ENCODE measurements at places on chromosomes 5 and 9. TPM values are rescaled to one million over a fixed set of nuclear protein-coding genes. Genes with fewer than 3 reads are reported as not detected.

GRCh38 chr5:32273821-32274220, 38.9 kb downstream of the MTMR12 start:
- no peak for DNase-seq

Gene OR13C8
- total RNA-seq = not detected

Gene SNX24
- total RNA-seq = 56.2 TPM

Gene SLCO6A1
- total RNA-seq = 1.3 TPM

Gene NUDCD2
- total RNA-seq = 36.2 TPM
